Hair follicle dermal papilla cell (primary cell): ENCODE measurements at places on chromosomes 3 and 15. TPM values are rescaled to one million over a fixed set of nuclear protein-coding genes. Genes with fewer than 3 reads are reported as not detected.

ZNF717 gene
- total RNA-seq, result 9.6 and 14.3 TPM in 2 replicates

MEF2A gene
- 43.8 and 57.9 TPM in 2 replicates for total RNA-seq

THPO gene
- 0.12 TPM in 1 of 2 replicates, not detected in the other for total RNA-seq

PIERCE2 gene
- 1.6 and 4.1 TPM in 2 replicates for total RNA-seq

TMEM115 gene
- total RNA-seq, result 70.3 and 75.8 TPM in 2 replicates

PRTG gene
- total RNA-seq, result 0.49 and 1.9 TPM in 2 replicates

NME9 gene
- not detected in 2 replicates for total RNA-seq

SAMMSON gene
- not detected in 2 replicates for total RNA-seq

ILDR1 gene
- not detected in 2 replicates for total RNA-seq

NR2F2 gene
- total RNA-seq, result 3.5 and 4.9 TPM in 2 replicates

CFAP20DC gene
- 2.7 and 4.4 TPM in 2 replicates for total RNA-seq
